ENCODE measurements at places on chromosomes 5 and 9.

DNA sequence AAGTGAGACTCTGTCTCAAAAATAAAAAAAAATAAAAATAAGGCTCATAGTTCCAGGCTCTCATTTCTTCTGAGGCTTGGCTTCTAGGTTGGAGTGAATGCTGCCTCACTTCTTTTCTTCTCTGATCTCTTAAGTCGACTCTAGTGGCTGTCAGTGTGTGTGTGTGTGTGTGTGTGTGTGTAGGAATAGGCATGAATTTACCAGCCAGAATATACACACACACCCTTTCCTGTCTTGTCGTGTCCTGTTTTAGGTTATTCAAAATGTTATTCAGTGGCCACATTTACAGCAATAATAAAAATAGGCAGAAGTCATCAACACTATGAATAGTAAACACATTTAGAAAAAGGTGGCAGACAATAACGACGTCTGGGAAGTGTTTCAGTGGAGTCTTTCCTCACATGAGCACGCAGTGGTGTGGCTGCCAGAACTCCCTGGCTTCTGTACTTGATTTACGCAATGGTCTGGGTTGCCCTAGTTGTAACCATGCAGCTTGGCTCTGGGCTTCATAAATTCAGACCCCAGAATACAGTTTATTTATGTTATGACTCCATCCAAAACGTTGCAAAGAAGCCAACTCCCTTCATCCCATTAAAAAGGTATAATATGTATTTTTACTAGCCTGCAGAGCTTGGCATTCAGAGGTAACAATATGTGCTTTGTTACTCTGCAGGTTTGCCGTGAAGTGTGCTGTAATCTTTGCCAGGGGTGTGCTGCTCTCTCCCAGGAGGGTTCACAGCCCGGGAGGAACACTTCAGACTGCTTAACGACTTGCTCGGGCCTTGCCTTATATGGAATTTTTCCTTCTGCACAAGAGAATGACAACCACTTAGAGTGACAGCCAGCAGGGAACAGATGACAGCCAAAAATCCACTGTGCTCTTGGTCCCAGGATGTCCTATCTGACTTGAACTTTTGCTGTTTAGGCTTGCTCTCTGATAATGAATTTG lies 34.4 kb upstream of the PALM2AKAP2 start:
- no peak for DNase-seq

- DNase-seq = no peak
Observed at GRCh38 chr9:123049589-123050222, 16.2 kb downstream of the GPR21 start.

GRCh38 chr5:415928-416635 lies 26.9 kb upstream of the EXOC3 start:
- peak; percentile 85 for DNase-seq

DNA sequence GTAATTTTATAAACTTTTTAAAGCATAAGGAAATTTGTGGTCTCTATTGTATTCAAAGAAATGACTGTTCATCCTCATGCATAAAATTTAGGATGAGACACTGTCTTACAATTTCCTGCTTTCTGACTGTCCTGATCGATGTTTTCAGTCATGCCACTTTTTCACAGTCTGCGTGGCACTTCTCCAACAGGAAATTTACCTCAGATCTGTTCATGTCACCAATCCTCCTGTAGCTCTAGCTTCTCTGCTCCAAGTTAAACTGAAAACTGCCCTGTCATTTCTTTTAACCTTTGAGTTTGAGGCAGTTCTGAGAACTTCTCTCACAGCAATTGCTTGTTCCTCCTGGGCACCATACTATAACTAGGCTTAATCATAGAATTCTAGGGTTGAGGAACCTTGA lies 455.1 kb downstream of the EFNA5 start:
- DNase-seq = no peak

GRCh38 chr9:136218673-136219072 lies 13.7 kb upstream of the LHX3 start:
- DNase-seq = no peak

DNA sequence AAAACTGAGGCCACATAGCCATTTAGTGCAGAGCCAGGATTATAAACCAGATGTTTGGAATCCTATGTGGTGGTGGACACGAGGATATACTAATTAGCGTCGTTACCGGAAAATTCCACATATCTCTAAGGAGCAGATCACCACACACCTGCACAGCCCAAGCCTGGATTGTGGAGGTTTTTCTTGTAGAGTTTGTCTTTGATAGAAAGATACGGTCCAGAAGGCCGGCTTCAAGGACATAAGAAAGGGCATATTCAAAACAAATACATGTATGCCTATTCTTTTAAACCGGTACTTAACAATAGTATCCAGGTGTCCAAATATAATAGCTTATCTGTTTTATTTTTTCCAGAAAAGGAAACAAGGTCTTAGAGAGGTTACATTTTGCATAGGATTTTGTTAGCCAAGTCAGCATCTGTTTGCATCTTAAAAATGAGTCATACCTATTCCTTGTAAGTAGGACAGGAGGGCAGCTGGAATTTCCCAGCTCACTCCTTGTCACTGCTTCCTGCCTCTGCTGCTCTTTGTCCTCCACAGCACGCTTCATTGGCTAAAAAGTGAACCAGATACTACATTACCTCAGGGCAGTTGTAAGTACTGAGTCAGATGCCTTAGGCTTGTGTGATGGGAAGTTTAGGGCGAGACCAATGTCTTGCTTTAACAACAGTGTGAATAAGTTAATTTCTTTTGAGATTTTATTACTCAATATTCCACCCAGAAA lies 3.6 kb downstream of the TMC1 start:
- DNase-seq = no peak

DNA sequence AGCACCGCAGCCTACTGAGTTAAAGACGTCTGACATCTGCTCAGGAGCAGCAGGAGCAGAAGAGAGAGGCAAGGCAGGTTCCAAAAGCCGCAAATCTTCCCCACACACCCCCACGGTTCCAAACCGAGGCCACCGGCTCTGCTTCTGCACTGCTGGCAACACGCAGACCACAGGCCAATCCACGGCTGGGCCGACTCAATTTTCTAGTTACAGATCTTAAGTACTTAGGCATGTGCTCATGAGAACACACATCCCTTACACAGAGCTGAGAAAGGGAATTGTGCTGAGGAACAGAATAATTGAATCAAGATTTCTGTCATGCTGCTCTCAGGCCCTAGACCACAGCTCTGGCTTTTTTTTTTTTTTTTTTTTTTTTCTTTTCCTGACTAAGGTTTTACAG lies 32.6 kb downstream of the PAX5 start:
- DNase-seq = no peak

GRCh38 chr9:97386733-97387503 lies 25.0 kb upstream of the TDRD7 start:
- no peak for DNase-seq

GRCh38 chr5:80963966-80964481 lies 3.9 kb downstream of the RASGRF2 start:
- no peak for DNase-seq

- no peak for DNase-seq
Observed at GRCh38 chr5:151056379-151057325, 24.2 kb downstream of the TNIP1 start.

GRCh38 chr9:92947268-92948037 lies at the start of gene FGD3:
Gene FGD3 (plus strand): TSS chr9:92947523. CDS start chr9:92976257, 28,734 bp downstream.
- DNase-seq = peak; percentile 88

DNA sequence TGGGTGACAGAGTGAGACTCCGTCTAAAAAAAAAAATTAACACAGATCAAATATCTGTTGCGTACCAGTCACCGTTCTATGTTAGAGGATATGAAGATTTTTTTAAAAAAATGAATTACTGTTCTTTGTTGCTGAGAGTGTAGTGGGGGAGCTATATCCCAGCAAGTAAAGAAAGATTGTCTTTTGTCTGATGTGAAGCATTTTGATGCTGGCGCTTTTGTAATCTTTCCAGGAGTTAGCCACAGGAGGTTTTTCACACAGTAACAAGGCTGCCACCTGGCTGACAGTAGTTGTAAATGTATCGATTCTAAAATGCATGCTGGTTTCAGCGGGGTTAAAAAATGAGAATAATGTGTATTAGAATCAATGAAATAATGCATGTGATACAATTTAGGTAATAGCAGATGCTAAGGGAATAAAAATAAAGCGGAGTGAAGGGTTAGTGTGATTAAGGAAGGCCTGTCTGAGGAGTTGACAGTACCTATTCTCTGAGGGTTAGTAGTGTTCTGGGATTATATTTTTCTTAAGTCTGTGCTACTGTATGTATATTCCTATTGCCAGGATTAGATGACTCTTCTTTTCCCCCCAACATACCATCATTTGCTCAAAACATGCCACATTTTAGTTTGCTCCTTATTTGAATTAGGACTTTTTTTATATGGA lies 3.4 kb downstream of the LMNB1 start:
- no peak for DNase-seq

- peak; percentile 92 for DNase-seq
Observed at GRCh38 chr5:170632985-170633234, 129.1 kb downstream of the KCNIP1 start.

DNA sequence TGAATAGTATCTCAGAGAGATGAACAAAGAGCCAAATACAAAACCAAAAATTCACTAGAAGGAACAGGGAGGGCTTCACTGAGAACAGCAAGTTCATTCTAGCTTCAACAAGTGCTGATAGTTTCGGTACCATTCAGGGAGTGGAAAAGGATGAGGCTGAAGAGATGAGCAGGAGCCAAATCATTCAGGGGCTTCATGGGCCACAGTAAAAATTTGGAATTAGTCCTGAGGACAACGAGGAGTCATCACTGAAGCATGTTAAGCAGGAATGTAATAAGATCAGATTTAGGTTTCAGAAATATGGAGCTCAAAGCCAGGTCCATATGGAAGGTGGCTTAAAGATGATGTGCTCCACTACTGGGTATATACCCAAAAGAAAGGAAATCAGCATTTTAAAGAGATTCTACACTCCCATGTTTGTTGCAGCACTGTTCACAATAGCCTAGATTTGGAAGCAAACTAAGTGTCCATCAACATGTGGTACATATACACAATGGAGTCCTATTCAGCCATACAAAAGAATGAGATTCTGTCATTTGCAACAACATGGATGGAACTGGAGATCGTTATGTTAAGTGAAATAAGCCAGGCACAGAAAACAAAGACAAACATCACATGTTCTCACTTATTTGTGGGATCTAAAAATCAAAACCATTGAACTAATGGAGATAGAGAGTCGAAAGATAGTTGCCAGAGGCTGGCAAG lies 36.2 kb downstream of the SPOCK1 start:
- DNase-seq = no peak

- no peak for DNase-seq
Observed at GRCh38 chr5:149831492-149831891, 101.4 kb downstream of the PPARGC1B start.

GRCh38 chr5:88948746-88949600 lies 66.0 kb upstream of the MEF2C start:
- DNase-seq = no peak

DNA sequence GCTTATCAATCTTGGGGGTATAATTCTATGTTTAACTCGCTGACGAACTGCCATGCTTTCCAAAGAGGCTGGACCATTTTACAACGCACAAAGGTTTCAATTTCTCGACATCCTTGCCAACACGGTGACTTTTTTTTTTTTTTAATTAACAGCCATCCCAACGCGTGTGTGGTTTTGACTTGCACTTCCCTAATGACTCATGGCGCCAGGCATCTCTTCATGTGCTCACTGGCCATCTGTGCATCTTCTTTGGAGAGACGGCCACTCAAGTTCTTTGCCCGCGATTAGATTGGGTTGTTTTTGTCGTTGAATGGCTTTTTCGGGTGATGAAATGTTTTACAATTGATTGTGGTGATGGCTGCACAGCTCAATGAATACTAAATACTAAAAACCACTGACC lies 12.5 kb upstream of the CARD9 start:
- DNase-seq = no peak

- DNase-seq = no peak
Observed at GRCh38 chr9:126150411-126151030, 176.1 kb upstream of the MVB12B start.

DNA sequence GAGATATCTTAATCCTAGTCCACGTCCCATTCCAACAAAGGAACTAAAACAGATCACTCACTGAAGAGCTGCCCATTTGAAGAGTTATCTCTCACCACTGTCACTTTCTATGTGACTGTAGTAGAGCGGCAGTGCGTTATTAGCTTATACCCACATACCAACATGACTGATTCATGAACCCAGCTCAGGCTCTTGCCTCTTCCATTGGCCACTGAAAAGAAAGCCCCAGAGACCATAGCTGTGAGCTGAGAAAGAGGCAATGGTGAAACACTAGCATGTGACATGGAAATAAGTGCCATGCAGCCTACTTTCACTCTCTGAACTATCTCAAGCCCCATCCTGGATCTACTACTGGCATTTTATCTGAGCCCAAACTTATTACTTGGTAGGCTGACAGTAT lies 151.7 kb upstream of the MOCS2 start:
- DNase-seq = no peak

- DNase-seq = no peak
Observed at GRCh38 chr9:38421498-38422211, 2.6 kb downstream of the IGFBPL1 start.

- DNase-seq = no peak
Observed at GRCh38 chr5:55636683-55637082, 75.4 kb downstream of the SLC38A9 start.

DNA sequence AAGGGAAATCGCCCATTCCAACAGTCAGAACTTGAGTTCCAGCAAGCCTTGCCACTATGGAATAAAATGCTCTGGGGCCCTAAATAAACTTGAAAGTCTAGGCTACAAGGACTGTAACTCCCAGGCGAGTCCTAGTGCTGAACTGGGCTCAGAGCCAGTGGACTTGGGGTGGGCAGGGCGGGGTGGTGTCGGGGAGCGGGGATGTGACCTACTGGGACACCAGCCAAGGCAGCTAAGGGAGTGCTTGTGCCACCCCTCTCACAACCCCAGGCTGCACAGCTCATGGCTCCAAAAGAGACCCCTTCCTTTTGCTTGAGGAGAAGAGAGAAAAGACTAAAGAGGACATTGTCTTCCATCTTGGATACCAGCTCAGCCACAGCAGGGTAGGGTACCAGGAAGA lies 61.5 kb downstream of the MEIKIN start:
- DNase-seq = peak; percentile 69

DNA sequence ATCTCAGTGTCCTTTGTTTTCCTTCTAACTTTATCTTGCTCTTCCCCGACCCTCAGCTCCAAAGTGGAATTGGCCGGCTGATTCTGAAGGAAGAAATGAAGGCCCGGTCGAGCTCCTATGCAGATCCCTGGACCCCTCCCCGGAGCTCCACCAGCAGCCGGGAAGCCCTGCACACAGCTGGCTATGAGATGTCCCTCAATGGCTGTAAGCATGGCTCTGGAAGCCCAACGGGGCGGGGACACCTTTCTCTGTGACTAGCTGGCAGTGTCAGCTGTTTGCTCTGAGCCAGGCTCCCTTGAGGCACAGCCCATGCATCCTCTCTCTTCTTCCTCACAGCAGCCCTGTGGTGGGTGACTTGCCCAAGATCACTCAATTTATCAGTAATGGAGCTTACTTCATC lies 23.9 kb upstream of the AFAP1L1 start:
- DNase-seq = peak; percentile 81

- DNase-seq = no peak
Observed at GRCh38 chr5:11650936-11651335, 253.3 kb downstream of the CTNND2 start.

All from mesenteric fat pad (tissue), 1 donor.